ENCODE measurements at places on chromosomes 11 and 22.

DNA sequence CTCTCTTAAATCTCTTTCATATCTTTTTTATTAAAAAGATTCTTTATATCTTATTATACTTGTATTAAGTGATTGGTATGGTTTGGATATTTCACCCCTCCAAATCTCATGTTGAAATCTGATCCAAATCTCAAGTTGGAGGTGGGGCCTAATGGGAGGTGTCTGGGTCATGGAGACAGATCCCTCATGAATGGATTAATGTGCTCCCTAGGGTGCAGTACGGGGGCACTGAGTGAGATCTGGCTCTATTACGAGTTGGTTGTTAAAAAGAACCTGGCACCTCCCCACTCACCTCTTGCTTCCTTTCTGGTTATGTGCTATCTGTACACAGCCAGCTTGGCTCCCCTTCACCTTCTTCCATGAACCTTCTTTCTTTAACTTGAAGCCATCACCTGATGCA lies 149.6 kb downstream of the CWF19L2 start:
- no peak for DNase-seq

- DNase-seq, result no peak
Measured at GRCh38 chr11:2580571-2581001, 119.2 kb downstream of the KCNQ1OT1 start.

- no peak for DNase-seq
Measured at GRCh38 chr11:32774081-32774480, 20.4 kb downstream of the CCDC73 start.

DNA sequence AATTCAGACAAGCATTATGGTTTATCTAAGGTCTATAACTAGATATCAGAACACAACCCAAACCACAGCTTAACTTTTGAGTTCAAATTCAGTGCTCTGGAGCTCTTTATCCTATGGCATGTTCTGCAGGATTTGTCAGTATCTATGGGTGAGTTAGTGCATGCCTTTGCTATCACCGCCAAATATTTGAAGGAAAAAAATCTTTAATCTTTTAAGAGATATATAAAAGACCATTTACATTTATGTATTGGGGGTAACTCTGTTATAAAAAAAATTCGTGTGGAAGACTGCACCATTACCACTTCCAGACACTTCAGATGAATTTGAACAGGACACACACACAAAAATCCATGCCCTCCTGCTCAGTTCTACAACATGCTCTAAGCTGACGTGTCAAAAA lies 313.5 kb upstream of the CHORDC1 start:
- DNase-seq, result peak; percentile 19

GRCh38 chr11:78310500-78310909 lies 107.1 kb downstream of the GAB2 start:
- DNase-seq, result no peak

DNA sequence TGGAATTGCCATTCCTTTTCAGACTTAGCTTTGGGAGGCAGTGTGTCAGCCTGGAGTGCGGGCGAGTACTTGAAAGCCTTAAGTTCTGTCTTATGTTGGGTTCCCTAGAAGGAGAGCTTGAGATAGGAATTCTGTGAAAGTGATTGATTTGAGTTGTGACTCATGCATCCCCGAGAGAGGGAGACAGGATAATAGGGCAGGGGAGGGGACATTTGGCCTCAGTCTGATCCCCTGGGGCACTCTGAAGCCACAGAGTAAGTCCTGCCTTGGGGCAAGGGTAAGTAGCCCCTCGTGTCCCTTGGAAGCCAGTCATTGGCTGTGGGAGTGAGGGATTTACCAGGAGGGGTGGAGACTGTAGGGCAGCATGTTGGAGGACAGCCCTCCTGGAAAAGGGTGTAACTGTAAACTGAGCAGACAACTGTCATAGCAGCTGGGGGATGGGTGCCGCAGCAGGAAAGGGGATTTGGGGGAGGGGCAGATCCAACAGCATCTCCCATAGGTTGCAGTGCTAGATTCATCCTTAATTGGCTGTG lies 44.0 kb downstream of the KIAA1671 start:
- peak; percentile 75 for DNase-seq

DNA sequence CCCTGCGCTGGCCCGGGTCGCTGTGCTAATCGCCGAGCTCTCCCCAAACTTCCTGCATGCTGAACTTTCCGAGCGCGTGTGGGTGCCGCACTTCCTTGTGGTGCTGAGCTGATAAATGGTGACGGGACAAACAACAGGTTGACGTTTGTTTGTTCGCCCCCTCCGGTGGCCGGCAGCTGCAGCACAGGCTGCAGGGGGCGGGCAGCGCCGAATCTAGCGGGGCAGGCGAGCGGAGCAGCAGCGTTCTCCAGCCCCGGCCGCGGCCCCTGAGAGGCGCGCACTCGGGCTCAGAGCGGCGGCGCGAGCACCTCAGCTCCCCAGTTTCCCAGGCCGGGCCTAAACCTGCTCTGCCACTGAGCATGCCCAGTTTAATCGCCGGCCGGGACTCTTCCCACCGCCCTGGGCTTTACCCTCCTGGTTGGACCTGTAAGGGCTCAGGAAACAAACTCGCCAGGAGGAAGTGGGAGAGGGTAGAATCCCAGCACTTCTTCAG lies at the start of gene PDGFD:
Gene PDGFD, minus strand, starts transcription at position 120 of the 493 bp plus-strand sequence.
- peak; percentile 67 for DNase-seq
